ENCODE measurements at places on chromosomes 3 and 15. TPM values are rescaled to one million over a fixed set of nuclear protein-coding genes. Genes with fewer than 3 reads are reported as not detected.

Gene H1-8
- total RNA-seq = not detected

Gene TRIM71
- total RNA-seq = not detected

Gene MYO9A
- 51.8 TPM for total RNA-seq

Gene RPUSD3
- total RNA-seq = 28.3 TPM

Gene DYNC1LI1
- total RNA-seq = 32.2 TPM

Gene USP13
- 7.8 TPM for total RNA-seq

Gene ALPK3
- total RNA-seq = 0.86 TPM

Gene HTD2
- total RNA-seq = 9.9 TPM

Gene PIERCE2
- 1.3 TPM for total RNA-seq

Gene NGLY1
- 36.3 TPM for total RNA-seq

Gene SLC24A1
- 9.3 TPM for total RNA-seq

Gene ANXA2
- total RNA-seq = 3,211 TPM

Gene ZMYND10
- 0.97 TPM for total RNA-seq

Gene ARPIN
- total RNA-seq = 16.1 TPM

Gene ZDHHC23
- total RNA-seq = 0.32 TPM

Gene DLL4
- total RNA-seq = 5.5 TPM

Gene MCTP2
- total RNA-seq = 2.2 TPM

Gene OR5H6
- not detected for total RNA-seq

Gene CIDEC
- total RNA-seq = not detected

Gene RTP4
- total RNA-seq = 2.6 TPM

Gene OR5H14
- not detected for total RNA-seq

Gene CLSTN2
- total RNA-seq = 7.3 TPM

Gene SAMD7
- total RNA-seq = not detected

Gene GHRL
- total RNA-seq = 0.32 TPM

Gene GOLGA6L4
- 1.3 TPM for total RNA-seq

Gene BFSP2
- total RNA-seq = not detected

Gene CSTA
- not detected for total RNA-seq

Gene MORC1
- total RNA-seq = not detected

Gene RTP3
- 0.43 TPM for total RNA-seq

Measured in fibroblast of villous mesenchyme (primary cell).